ENCODE measurements at places on chromosomes 6 and 20.
A peak's percentile ranks its signal among the peaks of the same experiment; 100 is the strongest.

GRCh38 chr6:20454204-20454824 lies 52.6 kb downstream of the E2F3 start:
- H3K27me3 ChIP-seq = no peaks in the 10 kb centered on the region
- no peak overlapping the region for H3K27ac ChIP-seq
- no peak overlapping the region for H3K4me3 ChIP-seq
- no peak for DNase-seq
- no peaks in the 10 kb centered on the region for H3K4me1 ChIP-seq

DNA sequence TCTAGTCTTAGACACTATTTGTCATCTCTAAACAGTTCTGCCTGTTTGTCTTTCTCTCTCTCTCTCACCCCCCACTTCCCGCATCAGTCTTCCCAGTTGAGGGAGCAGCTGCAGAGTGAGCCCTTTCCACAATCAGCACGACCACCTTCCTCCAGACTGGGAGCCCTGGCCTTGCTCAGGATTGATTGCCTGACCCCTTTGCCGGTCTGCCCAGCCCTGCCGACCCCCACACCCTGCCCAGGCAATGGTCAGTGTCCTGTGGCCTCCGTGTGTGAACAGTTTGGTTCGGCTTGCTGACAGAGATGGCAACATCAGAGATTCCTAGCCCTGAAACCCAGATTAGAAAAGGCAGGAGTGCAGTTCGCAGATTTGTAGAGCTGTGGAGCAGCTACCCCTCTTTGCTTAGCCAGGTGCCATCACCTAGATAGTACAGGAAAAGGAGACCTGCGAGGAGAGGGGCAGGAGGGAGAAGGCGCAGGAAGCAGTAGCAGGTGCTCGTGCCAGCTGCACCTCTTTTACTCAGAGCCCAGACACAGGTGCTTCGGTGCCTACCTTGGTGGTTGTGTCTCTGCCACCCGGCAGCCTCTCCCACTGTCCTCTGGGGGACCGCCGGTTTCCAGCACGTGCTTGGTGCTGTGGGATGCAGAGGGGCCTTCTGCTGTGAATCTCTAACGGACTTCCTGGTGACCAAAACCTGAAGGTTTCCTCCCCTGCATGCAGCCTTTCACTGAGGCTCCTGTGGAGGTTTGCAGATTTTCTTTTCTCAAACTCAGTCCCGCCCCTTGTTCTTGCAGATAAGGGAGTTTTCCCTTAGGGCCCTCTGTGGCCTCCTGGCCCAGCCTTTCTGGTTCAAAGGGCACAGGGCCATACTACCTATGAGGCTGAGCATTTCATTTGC lies 92.4 kb downstream of the SCML4 start:
- H3K4me3 ChIP-seq = peak overlapping the region; percentile 39
- DNase-seq = peak; percentile 79
- peaks cover 36% of the 10 kb centered on the region for H3K27me3 ChIP-seq
- peak overlapping the region; percentile 27 for H3K27ac ChIP-seq
- H3K36me3 ChIP-seq = no peaks in the 10 kb centered on the region
- H3K4me1 ChIP-seq = peaks cover 37% of the 10 kb centered on the region

GRCh38 chr20:48665785-48666184 lies 162.0 kb downstream of the PREX1 start:
- no peak for DNase-seq
- H3K4me1 ChIP-seq = no peaks in the 10 kb centered on the region
- no peaks in the 10 kb centered on the region for H3K27me3 ChIP-seq
- H3K4me3 ChIP-seq = no peak overlapping the region
- no peak overlapping the region for H3K27ac ChIP-seq

DNA sequence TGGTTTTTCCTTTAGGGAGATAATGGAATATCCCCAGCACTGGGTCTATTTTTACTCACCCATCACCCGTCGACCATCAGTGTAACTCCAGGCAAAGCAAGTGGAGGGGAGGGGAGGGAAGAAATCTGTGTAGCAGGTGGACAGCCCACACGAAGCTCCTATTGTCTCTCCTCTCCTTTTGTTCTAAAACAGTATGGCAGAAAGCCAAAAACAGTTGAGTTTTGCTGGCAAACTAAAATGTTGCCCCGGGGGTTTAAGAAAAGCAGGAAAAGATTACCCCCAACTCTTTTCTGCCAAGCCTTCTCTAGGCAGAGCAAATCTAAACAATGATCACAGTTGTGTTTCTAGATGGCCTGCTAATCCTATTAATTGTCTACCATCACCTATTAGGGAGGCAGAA lies 89.7 kb downstream of the PREP start:
- no peak overlapping the region for H3K4me3 ChIP-seq
- no peaks in the 10 kb centered on the region for H3K4me1 ChIP-seq
- H3K36me3 ChIP-seq = no peaks in the 10 kb centered on the region

GRCh38 chr6:133767357-133767970 lies 121.4 kb upstream of the TCF21 start:
- H3K27ac ChIP-seq = no peak overlapping the region
- no peaks in the 10 kb centered on the region for H3K36me3 ChIP-seq
- no peak overlapping the region for H3K4me3 ChIP-seq
- H3K27me3 ChIP-seq = no peaks in the 10 kb centered on the region
- H3K4me1 ChIP-seq = no peaks in the 10 kb centered on the region
- no peak for DNase-seq

- no peak overlapping the region for H3K27ac ChIP-seq
- H3K4me1 ChIP-seq = no peaks in the 10 kb centered on the region
- no peak overlapping the region for H3K4me3 ChIP-seq
- DNase-seq = no peak
Observed at GRCh38 chr6:134389658-134390057, 71.7 kb upstream of the SGK1 start.

GRCh38 chr20:53677447-53678314 lies 84.0 kb upstream of the ZNF217 start:
- no peak for DNase-seq
- no peaks in the 10 kb centered on the region for H3K27me3 ChIP-seq
- H3K36me3 ChIP-seq = no peaks in the 10 kb centered on the region
- H3K27ac ChIP-seq = no peak overlapping the region

- no peaks in the 10 kb centered on the region for H3K27me3 ChIP-seq
- H3K4me3 ChIP-seq = no peak overlapping the region
- no peak overlapping the region for H3K27ac ChIP-seq
- no peaks in the 10 kb centered on the region for H3K4me1 ChIP-seq
Observed at GRCh38 chr20:4844751-4845465, 123.2 kb downstream of the PRND start.

GRCh38 chr6:109821428-109821827 lies 130.3 kb downstream of the FIG4 start:
- H3K4me1 ChIP-seq = no peaks in the 10 kb centered on the region
- no peaks in the 10 kb centered on the region for H3K27me3 ChIP-seq
- H3K36me3 ChIP-seq = no peaks in the 10 kb centered on the region
- DNase-seq = no peak

DNA sequence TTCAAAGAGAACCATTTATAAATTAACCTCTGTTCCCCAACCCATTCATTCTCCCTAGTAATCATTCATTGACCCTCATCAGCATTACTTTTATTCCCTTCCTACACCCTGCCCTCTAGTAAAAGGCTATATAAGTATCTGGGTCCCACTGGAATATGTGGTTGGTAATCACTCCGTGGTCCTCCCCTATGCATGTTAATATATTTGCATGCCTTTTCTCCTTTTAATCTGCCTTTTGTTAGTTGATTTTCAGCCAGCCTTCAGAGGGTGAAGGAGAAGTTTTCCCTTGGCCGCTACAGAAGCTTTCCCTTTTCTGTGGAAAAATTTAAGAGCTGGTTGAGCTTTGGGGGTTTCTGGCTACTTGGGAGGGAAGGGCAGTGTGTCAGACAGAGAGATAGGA lies 585.6 kb downstream of the UTRN start:
- H3K27me3 ChIP-seq = no peaks in the 10 kb centered on the region
- no peak for DNase-seq
- H3K27ac ChIP-seq = no peak overlapping the region
- H3K4me3 ChIP-seq = no peak overlapping the region
- no peaks in the 10 kb centered on the region for H3K4me1 ChIP-seq
